ENCODE measurements at places on chromosomes 13 and 19. TPM values are rescaled to one million over a fixed set of nuclear protein-coding genes. Genes with fewer than 3 reads are reported as not detected.
A peak's percentile ranks its signal among the peaks of the same experiment; 100 is the strongest.

- H3K36me3 ChIP-seq, result no peaks in the 10 kb centered on the region
- no peak overlapping the region for H3K27ac ChIP-seq
- H3K4me1 ChIP-seq, result no peaks in the 10 kb centered on the region
- DNase-seq, result no peak
- H3K27me3 ChIP-seq, result no peaks in the 10 kb centered on the region
These were observed 412.9 kb downstream of the DIAPH3 start for GRCh38 chr13:59750860-59751259.

- H3K4me1 ChIP-seq, result peaks cover 23% of the 10 kb centered on the region
- no peak for DNase-seq
- no peaks in the 10 kb centered on the region for H3K27me3 ChIP-seq
These were observed 23.1 kb upstream of the SACS start for GRCh38 chr13:23456437-23457210.

DNA sequence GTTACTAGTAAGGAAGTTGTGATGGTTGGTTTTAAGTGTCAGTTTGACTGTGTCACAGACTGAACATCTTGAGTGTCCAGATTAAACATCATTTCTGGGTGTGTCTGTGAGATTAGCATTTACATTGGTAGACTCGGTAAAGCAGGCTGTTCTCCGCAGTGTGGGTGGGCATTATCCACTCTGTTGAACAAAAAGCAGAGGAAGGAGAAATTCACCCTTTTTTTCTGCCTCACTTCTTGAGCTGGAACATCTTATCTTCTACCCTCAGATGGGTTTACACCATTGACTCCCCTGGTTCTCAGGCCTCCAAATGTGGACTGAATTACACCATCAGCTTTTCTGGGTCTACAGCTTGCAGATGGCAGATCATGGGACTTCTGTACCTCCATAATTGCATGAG is 63.7 kb upstream of the ZDHHC20 start:
- no peak for DNase-seq
- H3K27ac ChIP-seq, result no peak overlapping the region
- H3K4me1 ChIP-seq, result no peaks in the 10 kb centered on the region

DNA sequence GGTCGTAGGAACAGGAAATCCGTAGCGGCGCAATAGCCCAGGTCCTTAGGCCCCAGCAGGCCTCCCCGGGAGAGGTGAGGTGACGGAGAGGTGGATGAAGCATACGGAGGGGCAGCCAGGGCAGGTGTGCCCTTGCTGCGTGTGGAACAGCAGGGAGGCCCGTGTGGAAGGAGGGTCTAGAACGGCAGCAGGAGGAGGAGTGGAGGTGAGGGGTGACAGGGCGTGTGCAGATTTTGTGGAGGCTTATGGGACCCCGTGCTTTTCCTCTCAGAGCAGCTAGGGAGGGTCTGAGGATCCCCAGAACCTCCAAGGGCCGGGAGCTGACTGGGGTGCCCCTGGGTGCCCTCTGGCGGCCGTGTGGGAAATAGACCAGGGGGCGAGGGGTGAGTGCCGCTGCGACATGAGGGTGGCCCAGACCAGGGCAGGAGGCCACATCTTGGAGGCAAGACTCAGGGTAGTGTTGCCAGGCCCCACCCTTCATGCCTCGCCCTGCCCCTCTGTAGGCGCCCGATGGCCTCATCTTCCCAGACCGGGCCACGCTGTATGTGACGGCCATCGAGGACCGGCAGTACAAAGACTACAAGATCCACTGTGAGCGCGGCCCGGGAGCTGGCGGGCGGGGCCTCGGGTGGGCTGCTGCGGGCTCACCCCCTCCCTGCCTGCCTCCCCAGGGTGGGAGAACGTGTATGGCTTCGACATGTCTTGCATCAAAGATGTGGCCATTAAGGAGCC is 5.0 kb upstream of the ADM5 start:
- H3K4me1 ChIP-seq, result peaks cover 19% of the 10 kb centered on the region
- no peaks in the 10 kb centered on the region for H3K36me3 ChIP-seq
- H3K27me3 ChIP-seq, result no peaks in the 10 kb centered on the region
- no peak overlapping the region for H3K4me3 ChIP-seq
- no peak for DNase-seq
- H3K27ac ChIP-seq, result no peak overlapping the region

- H3K4me3 ChIP-seq, result no peak overlapping the region
- no peaks in the 10 kb centered on the region for H3K27me3 ChIP-seq
- no peaks in the 10 kb centered on the region for H3K36me3 ChIP-seq
- H3K27ac ChIP-seq, result no peak overlapping the region
These were observed 2.3 kb downstream of the DDA1 start for GRCh38 chr19:17311455-17312188.

- no peaks in the 10 kb centered on the region for H3K27me3 ChIP-seq
- no peaks in the 10 kb centered on the region for H3K36me3 ChIP-seq
- peak overlapping the region; percentile 15 for H3K4me3 ChIP-seq
These were observed 12.1 kb upstream of the DACH1 start for GRCh38 chr13:71879129-71879535.

GRCh38 chr13:95296326-95296925 is 4.8 kb downstream of the ABCC4 start:
- no peak overlapping the region for H3K4me3 ChIP-seq
- H3K27me3 ChIP-seq, result no peaks in the 10 kb centered on the region
- no peaks in the 10 kb centered on the region for H3K36me3 ChIP-seq
- peaks cover 8% of the 10 kb centered on the region for H3K4me1 ChIP-seq
- H3K27ac ChIP-seq, result no peak overlapping the region

- no peaks in the 10 kb centered on the region for H3K36me3 ChIP-seq
- H3K4me1 ChIP-seq, result no peaks in the 10 kb centered on the region
- no peak overlapping the region for H3K4me3 ChIP-seq
- no peak overlapping the region for H3K27ac ChIP-seq
- no peak for DNase-seq
These were observed 63.9 kb downstream of the LHFPL6 start for GRCh38 chr13:39538816-39539790.

- no peaks in the 10 kb centered on the region for H3K4me1 ChIP-seq
- no peak for DNase-seq
- no peak overlapping the region for H3K4me3 ChIP-seq
- H3K27me3 ChIP-seq, result no peaks in the 10 kb centered on the region
- peaks cover 30% of the 10 kb centered on the region for H3K36me3 ChIP-seq
- no peak overlapping the region for H3K27ac ChIP-seq
These were observed 8.1 kb downstream of the ZNF749 start for GRCh38 chr19:57443121-57443696.

- no peak overlapping the region for H3K4me3 ChIP-seq
- no peaks in the 10 kb centered on the region for H3K4me1 ChIP-seq
- H3K27ac ChIP-seq, result no peak overlapping the region
- no peak for DNase-seq
- H3K27me3 ChIP-seq, result no peaks in the 10 kb centered on the region
These were observed 1424.4 kb upstream of the MIR17HG start for GRCh38 chr13:89923052-89923451.

GRCh38 chr13:110636701-110637201 is 21.4 kb downstream of the NAXD start:
- H3K36me3 ChIP-seq, result peaks cover 50% of the 10 kb centered on the region
- H3K4me1 ChIP-seq, result peaks cover 20% of the 10 kb centered on the region
- no peak overlapping the region for H3K4me3 ChIP-seq

GRCh38 chr19:54502518-54503048 is at the start of gene LAIR2:
TSS of gene LAIR2 (plus strand) at chr19:54502831. CDS start at chr19:54502919, 88 bp downstream.
- no peaks in the 10 kb centered on the region for H3K36me3 ChIP-seq
- no peak within 1 kb of the TSS for H3K4me3 ChIP-seq
- H3K27me3 ChIP-seq, result no peaks in the 10 kb centered on the region
- no peak within 1 kb of the TSS for H3K27ac ChIP-seq
- DNase-seq, result no peak

DNA sequence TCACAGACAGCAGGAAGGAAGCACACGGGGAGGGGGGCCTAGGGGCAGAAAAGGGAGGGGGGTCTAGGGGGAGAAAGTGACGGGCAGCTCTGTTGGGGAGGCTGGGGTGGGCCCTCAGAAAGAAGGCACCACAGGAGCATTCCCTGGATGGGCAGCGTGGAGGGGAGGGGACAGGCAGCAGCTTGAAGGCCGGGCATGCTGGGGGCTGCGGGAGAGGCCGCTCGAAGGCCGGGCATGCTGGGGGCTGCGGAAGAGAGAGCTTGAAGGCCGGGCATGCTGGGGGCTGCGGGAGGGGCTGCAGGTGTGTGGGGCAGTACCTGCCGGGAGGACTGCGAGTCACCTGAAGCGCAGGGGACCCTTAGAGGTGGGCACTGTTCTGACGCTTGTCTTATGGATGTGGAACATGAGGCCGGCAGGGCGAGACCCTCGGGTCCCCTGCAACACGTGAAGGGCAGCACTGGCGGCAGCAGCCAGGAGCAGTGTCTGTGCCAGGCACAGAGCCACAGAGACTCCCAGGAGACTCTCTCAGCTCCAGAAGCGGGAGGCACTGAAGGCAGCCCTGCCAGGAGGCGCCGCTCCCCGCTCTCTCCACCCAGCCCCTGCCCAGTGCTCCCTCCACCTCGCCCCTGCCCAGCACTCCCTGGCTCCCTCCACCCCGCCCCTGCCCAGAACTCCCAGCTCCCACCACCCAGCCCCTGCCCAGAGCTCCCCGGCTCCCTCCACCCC is 13.3 kb downstream of the ZNF787 start:
- H3K27ac ChIP-seq, result no peak overlapping the region
- no peaks in the 10 kb centered on the region for H3K36me3 ChIP-seq

- no peaks in the 10 kb centered on the region for H3K27me3 ChIP-seq
- no peak overlapping the region for H3K4me3 ChIP-seq
- DNase-seq, result no peak
These were observed 23.7 kb downstream of the CEBPA start for GRCh38 chr19:33278403-33279269.

GRCh38 chr13:20702915-20703779 is at the start of gene IL17D:
TSS of gene IL17D (plus strand) at chr13:20703699. CDS start at chr13:20704002, 303 bp downstream.
- no peaks in the 10 kb centered on the region for H3K36me3 ChIP-seq
- H3K27me3 ChIP-seq, result no peaks in the 10 kb centered on the region
- peak within 1 kb of the TSS; percentile 82 for H3K27ac ChIP-seq
- no peak for DNase-seq
- peak within 1 kb of the TSS; percentile 79 for H3K4me3 ChIP-seq

DNA sequence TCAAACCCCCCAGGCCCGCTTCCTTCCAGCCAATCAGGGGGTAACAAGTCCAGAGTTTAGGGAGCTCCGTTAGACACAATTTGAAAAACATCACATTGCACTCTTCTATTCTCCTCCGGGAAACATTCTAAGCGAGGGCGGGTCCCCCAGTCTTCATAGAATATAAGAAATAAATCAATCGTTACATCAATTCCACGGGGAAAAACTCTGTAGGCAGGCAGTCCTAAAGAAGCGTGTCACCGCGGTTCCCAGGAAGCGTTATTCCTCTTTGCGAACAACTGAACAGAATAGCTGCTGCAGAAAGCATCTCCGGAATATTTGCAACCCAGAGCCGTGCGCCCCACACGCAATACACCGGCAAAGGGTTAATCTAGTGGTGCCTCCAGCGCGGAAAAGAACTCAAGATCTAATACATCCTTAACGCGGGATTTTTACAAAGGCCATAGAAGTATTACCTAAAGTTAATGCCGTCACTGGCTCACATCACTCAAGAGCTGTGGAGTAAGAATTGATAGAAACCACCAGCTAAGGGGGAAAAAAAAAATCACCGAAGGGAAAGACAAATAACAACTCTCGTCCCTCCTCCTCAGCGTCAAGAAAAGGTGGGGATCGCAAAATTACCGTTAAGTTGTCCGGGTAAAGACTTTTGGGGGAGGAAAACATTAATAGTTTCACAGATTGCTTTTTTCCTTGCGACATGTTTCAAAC is 65.1 kb downstream of the KCNRG start:
- peak overlapping the region; percentile 69 for H3K27ac ChIP-seq
- H3K4me3 ChIP-seq, result peak overlapping the region; percentile 80
- no peaks in the 10 kb centered on the region for H3K36me3 ChIP-seq
- H3K4me1 ChIP-seq, result peaks cover 60% of the 10 kb centered on the region
- DNase-seq, result no peak

- no peaks in the 10 kb centered on the region for H3K36me3 ChIP-seq
- DNase-seq, result no peak
- no peak overlapping the region for H3K4me3 ChIP-seq
- no peaks in the 10 kb centered on the region for H3K27me3 ChIP-seq
- no peak overlapping the region for H3K27ac ChIP-seq
- H3K4me1 ChIP-seq, result no peaks in the 10 kb centered on the region
These were observed 106.4 kb downstream of the ATP8A2 start for GRCh38 chr13:25478186-25478585.

DNA sequence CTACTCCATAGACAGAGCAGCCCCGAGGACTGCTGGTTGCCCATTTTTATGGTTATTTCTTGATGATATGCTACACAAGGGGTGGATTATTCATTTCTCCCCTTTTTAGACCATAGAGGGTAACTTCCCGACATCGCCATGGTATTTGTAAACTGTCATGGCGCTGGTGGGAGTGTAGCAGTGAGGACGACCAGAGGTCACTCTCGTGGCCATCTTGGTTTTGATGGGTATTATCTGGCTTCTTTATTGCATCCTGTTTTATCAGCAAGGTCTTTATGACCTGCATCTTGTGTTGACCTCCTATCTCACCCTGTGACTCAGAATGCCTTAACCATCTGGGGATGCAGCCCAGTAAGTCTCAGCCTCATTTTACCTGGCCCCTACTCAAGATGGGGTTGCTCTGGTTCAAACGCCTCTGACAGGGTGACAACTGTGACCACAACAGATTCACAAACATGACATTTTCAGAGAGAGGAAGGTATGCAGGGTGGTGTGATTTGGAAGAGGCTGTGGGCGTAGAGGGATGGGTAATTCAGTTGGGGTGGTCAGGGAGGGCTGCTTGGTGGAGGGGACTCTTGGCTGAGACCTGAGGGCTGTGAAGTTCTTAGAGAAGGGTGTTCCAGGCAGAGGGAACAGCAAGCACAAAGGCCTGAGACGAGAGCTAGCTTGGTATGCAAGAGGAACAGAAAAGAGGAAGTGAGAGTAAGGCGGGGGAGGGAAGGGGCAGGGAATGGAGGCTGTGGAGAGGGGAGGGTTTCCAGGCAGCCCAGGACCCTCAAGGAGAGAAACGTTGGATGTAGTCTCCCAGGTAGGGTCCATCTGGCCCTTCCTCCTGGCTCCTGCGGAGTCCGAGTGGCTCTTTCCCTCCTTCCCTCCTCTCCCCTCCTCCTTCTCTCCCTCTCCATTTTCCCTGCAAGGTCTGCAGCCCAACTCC is 23.5 kb downstream of the FAM187B start:
- no peak overlapping the region for H3K27ac ChIP-seq
- no peaks in the 10 kb centered on the region for H3K27me3 ChIP-seq
- H3K36me3 ChIP-seq, result no peaks in the 10 kb centered on the region
- no peaks in the 10 kb centered on the region for H3K4me1 ChIP-seq

The ZNF530 gene
- 2.7 TPM for total RNA-seq

The TMC4 gene
- total RNA-seq, result not detected

The ALOX5AP gene
- total RNA-seq, result 9.1 TPM

The SIAH3 gene
- not detected for total RNA-seq

The ONECUT3 gene
- not detected for total RNA-seq

The ZNF837 gene
- total RNA-seq, result 0.36 TPM

The PLPPR2 gene
- total RNA-seq, result 46.2 TPM

All from gastrocnemius medialis (tissue), 4 donors.